ENCODE measurements at places on chromosomes 3 and 15. TPM values are rescaled to one million over a fixed set of nuclear protein-coding genes. Genes with fewer than 3 reads are reported as not detected.

DNA sequence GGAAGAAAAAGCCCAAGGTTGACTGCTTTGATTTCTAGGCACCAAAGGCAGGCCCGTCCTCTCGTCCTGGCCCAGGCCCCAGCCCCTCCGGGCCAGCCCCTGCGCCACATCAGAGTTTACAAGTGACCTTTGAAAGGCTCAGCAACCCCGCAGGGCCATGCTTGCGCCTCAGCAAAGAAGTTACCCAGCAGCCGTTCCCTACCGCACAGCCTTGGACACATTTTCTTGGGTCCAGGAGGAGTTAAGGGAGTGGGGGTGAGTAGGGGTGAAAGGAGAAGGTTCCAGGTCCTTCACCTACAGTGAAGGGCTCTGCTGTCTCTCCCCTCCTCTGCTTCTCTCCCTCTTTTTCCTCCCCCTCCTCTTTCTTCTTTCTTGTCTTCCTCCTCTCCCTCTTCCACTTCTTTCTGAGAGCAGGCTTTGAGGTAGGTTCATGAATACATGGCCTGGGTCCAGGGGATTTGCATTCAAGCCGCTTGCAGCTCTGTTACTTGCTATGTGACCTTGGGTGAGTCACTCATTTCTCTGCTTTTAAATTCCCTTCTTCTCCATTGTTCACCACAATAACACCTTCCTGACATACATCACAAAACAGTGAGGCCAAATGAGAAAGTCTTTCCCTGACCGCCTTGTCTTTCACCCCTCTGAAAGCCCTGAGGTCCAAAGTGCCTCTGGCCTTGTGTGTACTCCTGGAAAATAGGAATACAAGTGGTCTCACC lies 223.3 kb upstream of the TPRG1 start:
- peak; percentile 45 for DNase-seq

- DNase-seq, result peak; percentile 67
These were observed 17.6 kb upstream of the ALDH1L1 start for GRCh38 chr3:126197854-126198584.

- DNase-seq, result no peak
These were observed 1.4 kb downstream of the GJD2 start for GRCh38 chr15:34753236-34753894.

DNA sequence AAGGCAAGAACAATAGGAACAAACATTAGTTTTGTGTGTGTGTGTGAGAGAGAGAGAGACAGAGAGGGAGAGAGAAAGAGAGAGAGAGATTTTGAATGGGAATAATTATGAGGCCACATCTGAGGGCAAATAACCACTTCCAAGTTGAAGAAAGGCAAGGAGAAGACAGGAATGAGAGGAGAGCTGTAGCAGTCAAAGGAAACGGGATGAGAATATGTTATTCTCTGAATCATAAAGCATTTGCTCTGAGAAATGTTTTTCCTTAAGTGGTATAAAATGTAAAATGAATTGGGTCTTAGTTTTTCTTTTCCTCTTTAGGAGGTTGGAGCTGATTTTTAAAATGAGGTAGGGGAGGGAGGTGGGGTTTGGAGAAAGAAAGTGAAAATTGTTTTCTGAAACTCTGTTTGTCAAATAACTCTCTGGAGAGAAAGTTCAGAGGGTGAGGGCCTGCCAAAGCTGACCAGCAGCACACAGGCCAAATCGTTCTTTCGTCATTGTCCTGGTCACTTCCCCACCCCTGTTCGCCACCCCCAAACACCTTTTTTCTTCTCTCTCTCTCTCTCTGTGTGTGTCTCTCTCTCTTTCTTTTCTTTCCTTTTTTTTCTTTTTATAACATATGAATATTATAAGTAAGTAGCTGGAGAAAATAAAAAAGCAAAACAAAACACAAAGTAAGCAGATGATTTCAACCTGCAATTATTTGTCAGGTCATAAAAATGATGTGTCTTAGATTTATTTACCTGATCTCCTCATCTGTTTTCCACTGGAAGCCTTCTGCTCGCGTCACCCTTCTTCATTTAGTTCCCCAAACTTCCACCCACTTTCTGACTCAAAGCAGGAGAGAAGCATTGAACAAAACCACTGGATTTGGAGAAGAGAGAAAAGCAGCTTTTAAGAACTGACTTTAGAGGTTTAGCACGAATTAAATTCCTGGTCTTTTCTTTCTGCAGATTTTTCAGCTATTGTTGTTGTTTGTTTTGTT lies 110.6 kb downstream of the LPP start:
- DNase-seq, result no peak

Gene KLF15
- 23.8 TPM for total RNA-seq

DNA sequence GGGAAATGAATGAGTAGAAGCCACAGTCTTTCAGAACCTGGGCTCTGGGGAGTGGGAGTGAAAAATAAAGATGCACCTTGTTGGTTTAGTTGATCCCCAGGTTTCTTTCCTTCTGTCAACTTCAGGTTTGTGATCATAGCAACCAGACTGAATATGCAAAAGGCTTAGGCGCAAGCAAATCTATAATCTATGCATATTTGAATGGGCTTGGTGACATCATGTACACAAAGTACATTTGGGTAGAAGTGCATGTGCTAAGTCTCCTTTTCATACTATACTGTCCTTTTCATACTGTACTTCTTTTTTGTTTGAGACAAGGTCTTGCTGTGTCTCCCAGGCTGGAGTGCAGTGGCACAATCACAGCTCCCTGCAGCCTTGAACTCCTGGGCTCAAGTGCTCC lies 132.4 kb upstream of the C2CD4B start:
- no peak for DNase-seq

GRCh38 chr3:15014606-15015328 lies 50.3 kb downstream of the MRPS25 start:
- DNase-seq, result no peak

DNA sequence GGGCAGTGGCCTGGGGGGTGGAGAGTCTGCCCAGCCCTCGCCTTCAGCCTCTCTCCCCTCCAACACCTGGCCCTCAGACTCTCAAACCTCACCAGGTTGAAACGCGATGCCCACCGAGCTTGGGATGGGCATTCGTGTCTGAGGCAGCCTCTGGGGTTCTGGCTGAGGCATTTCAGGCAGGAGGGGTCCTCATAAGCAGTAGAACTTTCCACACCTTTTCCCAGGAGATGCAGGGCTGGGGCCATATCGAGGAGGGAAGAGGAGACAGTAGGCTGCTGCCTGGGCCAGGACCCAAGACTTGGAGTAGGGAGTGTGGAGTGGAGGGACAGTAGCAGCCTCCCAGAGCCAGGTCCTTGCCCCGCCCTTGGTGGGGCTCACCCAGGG lies 24.6 kb downstream of the ACAA1 start:
- DNase-seq, result no peak

- no peak for DNase-seq
These were observed 40.9 kb downstream of the DNAJB8 start for GRCh38 chr3:128425846-128426127.

Gene UBL7
- total RNA-seq, result 39.0 TPM

DNA sequence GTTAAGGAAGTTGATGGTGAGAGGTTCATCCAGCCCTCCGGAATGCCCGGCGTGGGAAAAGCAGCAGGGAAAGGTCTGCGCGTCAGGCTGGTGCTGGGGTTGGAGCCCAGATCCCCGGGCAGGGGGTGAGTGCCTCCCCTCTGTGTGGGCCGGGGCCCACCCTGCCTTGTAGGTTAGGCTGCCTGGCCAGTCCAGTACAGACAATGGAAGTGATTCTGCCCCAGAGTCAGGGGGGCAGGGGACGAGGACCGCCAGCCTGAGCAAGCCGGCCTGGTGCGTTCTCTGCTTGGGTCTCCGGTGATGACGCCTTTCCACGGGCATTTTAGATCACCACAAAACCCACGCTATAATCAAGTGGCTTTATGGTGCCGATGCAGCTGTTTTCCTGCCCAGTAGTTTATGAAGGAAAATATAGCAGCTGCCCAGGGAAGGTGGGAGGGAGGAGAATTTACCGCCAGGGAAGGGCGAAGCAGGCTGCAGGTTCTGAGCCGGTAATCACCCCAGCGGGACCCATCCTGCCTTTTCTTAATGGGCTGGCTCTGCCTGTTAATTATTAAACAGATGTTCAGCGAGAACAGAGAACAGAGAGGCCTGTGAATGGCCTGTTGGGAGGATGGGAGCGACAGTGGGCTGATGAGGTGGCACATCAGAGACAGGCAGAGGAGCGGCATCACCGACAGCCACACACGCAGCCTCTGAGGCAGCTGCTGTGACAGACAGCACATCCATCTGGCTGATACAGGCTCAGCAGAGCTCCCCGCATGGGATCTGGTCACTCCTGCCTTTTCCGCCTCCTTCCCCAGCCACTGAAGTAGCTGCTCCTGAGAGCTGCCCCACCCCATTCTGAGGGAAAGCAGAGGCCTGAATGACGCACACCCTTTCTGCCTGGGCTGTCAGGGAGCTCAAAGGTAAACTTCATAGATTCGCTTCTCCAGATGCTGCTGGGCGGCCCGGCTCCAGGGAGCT lies 35.2 kb downstream of the BDH1 start:
- DNase-seq, result no peak

- no peak for DNase-seq
These were observed 17.1 kb upstream of the EPHB3 start for GRCh38 chr3:184544513-184544861.

GRCh38 chr15:99283717-99284116 lies 32.4 kb downstream of the LRRC28 start:
- DNase-seq, result no peak

GRCh38 chr3:14265246-14265962 lies 86.8 kb downstream of the LSM3 start:
- no peak for DNase-seq

DNA sequence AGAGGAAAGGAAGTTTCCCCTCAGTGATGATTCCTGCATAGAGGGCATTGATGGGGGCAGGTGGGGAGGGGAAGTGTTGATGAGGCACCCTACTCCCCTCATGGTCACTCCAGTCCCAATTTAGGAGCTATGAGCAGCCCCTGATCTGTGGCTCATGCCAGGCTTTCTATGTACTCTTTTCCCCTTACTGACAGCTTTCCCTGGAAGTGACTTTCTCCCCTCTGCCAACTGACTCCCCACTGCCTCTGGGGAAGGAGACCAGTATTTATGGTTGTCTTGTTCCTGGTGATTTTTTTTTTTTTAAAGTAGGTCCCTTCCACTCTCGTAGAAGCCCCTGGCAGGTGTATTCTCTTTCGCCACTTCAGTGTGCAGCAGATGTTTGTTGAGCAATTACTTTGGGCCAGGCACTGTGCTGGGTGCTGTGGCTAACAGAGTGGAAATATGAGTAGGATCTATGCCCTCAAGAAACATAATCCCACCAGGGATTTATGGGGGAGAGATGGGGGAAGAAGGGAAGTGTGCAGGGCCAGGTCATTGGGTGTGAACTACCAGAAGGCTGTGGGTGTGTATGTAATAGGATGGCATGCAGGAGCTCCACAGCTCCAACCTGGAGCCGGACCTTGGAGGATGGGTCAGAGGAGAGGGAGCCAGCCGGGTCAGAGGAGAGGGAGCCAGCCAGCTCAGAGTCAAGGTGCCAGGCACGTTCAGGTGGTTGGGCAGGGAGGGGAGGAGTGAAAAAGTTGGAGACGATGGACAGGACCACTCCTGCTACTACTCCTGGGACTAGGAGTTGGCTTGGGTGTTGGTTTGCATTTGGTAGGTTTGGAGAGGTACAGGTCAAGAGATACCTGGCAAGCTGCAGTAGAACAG lies 3.5 kb downstream of the SMAD6 start:
- no peak for DNase-seq

Gene MME
- 16.5 TPM for total RNA-seq

Gene MOBP
- not detected for total RNA-seq

Gene FRMD4B
- total RNA-seq, result 38.1 TPM

Gene TMEM266
- 0.29 TPM for total RNA-seq

GRCh38 chr3:83842511-83842910 lies 1116.3 kb upstream of the CADM2 start:
- no peak for DNase-seq

DNA sequence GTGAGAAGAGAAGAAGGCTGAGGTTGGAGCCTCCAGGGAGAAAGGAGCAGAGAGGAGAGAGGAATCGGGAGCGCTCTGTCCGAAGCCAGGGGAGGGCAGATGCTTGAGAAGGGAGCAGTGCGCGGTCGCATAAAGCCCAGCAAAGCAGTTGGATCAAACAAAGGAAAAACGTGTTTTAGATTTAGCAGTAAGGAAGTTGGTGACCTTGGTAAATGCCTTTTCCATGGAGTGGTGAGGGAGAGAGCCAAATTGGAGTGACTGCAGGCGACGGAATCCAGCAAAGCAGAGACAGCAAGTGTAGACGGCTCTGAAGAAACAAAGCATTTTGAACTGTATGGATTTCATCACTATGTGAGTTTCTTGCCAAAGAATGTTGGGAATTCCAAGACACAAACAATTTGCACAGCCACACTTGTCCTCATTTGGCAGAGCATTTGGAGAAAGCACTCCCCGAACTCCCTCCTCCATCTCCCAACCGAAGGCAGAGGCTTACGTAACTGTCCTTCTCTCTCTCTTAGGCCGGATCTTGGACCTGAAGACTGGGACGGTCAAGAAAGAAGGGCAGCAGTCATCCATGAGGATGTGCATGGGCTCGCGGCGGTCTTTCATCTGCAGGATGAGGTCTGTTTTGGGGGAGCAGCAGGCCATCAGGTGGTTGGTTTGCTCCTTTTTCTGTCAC lies 103.6 kb downstream of the ARNT2 start:
- no peak for DNase-seq

DNA sequence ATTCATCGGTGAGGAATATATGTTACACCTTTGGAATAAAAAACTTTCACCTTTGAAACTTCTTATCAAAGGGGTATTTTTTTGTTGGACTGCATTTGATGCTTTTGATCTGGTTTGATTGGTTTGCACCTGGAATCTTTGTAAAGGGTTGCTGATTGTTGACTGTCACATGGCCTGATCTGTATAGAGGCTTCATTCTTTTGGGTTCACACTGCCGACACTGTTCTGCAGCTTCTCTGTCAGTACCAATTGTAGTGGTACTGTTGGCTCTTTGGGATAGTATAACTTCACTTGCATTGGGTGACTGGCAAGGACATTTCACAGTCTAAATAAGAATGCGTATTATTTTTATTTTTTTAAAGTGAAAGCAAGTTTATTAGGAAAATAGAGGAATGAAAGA lies 155.7 kb downstream of the DOCK3 start:
- no peak for DNase-seq

All from left cardiac atrium (tissue), 4 donors.